NCI-H2029 (cell line): ENCODE measurements at places on chromosomes 7 and 10.

DNA sequence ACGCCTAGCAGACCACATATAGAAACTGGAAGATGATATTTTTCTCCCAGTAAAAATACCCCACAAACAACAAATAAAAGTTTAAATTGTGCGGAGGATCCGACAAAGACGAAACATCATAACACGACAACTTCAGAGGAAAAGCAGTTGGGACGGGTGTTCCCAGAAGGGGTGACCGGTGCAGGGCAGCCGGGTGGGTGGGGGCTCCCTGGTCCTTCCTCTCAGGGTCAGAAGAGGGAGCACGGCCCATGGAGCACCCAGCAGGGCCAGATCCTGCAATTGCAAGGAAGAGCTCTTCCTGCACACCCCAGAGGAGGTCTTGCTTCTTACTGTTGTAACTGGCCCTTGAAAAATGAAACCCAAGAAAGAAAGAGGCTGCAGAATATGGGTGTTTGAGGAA is 608.5 kb upstream of the MKI67 start:
- DNase-seq: no peak

- DNase-seq: peak; percentile 32
Measured at GRCh38 chr7:72080341-72080766, 331.8 kb downstream of the CALN1 start.

DNA sequence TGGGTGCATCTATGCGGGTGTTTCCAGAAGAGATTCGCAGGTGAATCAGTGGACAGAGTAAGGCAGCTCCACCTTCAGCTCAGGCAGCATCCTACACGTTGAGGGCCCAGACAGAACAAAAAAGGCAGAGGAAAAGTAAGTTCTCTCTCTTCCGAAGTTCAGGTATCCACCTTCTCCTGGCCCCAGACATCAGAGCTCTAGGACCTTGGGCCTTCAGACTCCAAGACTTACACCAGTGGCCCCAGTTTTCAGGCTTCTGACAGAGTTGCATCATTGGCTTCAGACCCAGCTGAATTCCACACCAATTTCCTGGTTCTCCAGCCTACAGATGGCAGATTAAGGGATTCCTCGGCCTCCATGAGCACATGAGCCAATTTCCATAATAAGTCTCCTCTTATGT is 102.2 kb upstream of the GPR26 start:
- no peak for DNase-seq

GRCh38 chr7:9307131-9307530 is 873.7 kb downstream of the NXPH1 start:
- DNase-seq: no peak

GRCh38 chr7:30147785-30148184 is 13.0 kb downstream of the MTURN start:
- DNase-seq: no peak

- DNase-seq: no peak
Measured at GRCh38 chr10:124691421-124692099, 52.6 kb downstream of the FAM53B start.

DNA sequence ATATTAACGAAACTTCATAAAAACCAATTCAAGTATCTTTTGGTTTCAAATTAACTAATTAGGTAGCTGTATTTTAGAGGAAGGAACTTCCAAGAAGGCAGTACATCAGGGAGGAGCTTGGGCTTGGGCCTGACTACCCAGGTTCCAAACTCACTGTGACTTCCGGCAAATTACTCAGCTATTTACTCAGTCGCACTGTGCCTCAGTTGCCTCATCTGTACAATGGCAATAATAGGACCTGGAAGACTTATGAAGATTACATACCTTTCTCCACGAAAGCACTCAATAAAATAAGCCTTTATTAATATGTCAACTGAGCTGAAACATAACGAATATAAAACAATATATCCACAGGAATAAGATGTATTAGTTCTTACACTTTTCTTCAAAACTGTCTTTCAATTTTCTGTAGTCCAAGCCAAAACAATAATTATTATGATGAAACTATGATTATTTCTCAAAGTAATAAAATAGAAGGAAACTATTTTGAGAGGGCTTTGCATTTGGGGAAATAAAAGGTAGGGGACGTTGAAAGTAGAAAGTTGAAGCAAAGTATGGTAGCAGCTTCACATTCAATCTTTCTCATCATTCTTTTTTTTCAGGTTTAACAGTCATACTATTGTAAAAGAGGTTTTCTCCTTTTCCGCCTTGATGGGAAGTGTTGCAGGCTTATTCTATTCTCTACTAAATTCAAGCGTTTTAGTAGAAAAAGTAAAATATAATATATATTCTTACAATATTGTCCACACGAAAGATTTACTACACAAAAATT is 10.5 kb upstream of the EBLN1 start:
- no peak for DNase-seq

- DNase-seq: no peak
Measured at GRCh38 chr10:102644066-102644645, at the start of gene TRIM8. Gene TRIM8 (plus strand): TSS chr10:102644479. CDS start chr10:102644618, 139 bp downstream.
